ENCODE measurements at places on chromosomes 1 and 21.

- no peak for DNase-seq
These were observed 23.3 kb downstream of the KIRREL1 start for GRCh38 chr1:158016651-158017335.

GRCh38 chr1:157028674-157029073 lies 16.9 kb downstream of the ARHGEF11 start:
- no peak for DNase-seq

- no peak for DNase-seq
These were observed 97.0 kb upstream of the DPH5 start for GRCh38 chr1:101122452-101123166.

DNA sequence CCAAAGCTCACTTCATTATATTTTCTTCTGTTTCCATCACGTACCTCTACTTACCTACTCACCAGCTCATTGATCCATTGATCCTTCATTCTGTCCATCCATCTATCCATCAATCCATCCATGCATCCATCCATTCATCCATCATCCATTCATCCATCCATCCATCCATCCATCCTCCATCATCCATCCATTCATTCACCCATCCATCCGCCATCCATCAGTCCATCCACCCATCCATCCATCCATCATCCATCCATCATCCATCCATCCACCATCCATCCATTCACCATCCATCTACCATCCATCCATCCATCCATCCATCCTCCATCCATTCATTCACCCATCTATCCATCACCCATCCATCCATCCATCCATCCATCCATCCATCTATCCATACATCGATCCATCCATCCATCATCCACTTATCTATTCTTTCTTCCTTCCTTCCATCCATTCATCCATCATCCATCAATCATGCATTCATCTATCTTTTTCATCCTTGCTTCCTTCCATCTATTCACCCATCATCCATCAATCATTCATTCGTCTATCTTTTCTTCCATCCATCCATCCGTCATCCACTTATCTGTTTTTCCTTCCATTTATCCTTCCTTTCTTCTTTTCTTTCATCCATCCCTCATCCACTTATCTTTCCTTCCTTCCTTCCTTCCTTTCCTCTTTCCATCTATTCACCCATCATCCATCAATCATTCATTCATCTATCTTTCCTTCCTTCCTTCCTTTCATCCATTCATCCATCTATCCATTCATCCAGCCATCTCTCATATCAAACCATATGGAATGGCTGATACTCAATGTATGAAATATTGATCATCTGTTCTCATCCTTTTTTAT lies 35.3 kb upstream of the ACTRT2 start:
- DNase-seq, result no peak

DNA sequence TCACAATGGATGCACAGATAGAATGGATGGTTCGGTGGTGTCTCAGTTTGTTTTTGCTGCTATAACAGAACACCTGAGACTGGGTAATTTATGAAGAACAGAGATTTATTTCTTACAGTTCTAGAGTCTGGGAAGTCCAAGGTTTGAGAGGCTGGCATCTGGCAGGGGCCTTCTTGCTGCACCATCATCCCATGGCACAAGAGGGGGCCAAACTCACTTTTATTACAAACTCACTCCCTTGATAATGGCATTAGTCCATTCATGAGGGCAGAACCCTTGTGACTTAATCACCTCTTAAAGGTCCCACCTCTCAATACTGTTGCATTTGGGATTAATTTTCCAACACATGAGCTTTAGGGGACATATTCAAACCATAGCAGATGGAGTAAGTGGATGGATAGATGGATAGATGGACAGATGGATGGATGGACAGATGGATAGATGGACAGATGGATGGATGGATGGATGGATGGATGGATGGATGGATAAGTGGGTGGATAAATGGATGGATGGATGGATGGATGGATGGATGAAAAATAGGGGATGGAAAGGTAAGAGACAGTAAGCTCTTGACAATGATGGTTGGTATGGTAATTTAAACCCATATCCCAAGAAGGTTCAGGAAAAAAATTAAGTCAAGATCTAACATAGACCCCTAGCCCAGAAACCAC lies 16.5 kb downstream of the CAMK2N1 start:
- no peak for DNase-seq

DNA sequence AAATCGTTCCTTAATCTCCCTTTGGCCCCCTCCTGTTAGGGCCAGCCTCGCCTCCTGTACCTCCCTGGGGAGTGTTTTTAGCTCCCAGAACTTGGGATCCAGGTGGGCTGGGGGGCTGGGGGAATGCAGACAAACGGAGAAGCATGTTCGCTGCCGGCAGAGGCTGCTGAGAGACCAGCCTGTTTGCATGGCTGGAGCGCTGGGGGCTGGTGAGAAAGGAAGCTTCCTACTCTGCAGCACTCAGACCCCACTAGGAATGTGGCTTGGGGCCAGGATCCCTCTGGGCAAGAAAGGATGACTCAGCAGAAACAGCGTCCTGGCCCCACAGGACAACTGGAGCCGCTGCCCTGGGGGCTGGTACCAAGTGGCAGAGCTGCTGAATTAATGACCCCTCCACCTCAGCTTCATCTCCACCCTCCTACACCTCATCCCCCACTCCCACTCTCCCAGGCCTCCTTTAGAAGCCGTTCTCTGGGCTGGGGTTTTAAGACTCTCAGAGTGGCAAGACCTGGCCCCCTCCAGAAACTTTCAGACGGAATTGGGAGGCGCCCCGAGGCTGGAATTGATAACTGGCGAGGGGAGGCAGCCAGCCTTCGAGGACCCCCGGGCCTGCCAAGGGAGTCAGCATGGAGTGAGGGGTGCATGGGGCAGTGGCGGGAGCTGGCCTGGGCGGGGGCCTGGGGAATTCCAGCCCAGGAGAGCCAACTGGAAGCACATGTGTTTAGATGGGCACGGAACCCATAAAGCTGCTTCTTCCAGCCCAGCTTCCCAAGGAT lies 28.5 kb upstream of the EPS8L3 start:
- no peak for DNase-seq

DNA sequence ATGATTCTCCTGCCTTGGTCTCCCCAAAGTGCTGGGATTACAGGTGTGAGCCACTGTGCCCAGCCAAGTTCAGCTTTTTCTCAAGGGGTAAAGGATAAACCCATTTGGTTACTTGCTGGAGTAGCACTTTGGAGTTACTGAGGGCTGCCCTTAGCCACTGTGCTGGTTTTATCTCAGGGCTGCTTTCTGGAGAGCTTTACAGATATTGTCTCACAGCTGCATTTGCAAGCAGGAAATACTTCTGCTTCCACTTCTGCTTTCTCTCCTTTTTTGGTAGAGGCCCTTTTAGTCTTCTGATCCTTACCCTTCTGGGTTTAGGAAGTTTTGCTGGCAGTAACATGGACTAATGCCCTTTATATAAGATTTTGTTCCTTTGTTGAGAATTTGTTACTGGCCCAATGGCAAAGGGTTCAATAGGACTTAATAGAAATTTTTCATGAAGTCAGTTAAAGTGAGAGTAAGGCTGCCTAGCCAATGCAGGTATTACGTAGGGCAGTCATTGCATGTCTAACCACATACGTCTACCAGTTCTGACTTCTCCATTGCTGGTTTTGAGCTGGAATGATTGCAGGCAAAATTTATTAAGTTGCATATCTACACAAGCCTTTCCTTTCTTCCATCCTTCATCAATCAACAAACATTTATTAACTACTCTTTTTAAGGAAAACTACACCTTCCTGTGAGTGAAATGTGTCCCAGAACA lies 24.4 kb downstream of the CAP1 start:
- no peak for DNase-seq

GRCh38 chr21:31476263-31477022 lies 132.4 kb upstream of the TIAM1 start:
- peak; percentile 28 for DNase-seq

DNA sequence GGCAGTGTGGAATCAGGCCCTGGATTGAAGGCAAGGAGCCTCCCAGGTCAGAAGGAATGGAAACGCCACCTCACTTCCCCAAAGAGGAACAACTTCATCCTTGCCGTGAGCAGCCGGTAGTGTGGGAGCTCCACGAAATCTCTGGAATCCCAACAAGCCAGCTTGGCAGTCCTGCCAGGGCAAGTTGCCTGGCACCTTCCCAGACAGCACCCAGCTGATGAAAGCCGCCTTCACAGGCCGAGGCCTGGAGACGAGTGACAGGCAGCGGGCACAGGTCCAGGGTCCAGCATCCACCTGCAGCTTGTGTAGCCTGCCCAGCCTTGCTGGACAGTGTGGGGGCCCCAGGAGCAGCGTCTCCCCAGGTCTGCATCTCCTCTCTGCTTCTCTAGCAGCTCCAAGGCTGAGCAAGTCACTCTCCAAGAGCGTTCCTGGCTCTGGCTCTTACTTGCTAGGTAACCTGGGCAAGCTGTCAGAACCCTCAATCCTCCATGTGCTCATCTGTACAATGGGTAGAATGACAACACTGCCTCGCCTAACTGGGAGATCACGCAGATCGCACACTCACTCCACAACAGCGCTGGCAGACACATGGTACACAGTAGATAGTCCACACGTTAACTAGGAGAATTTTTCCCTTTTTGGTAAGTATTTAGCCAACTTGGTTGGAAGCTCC lies 43.0 kb downstream of the ACOT7 start:
- no peak for DNase-seq

DNA sequence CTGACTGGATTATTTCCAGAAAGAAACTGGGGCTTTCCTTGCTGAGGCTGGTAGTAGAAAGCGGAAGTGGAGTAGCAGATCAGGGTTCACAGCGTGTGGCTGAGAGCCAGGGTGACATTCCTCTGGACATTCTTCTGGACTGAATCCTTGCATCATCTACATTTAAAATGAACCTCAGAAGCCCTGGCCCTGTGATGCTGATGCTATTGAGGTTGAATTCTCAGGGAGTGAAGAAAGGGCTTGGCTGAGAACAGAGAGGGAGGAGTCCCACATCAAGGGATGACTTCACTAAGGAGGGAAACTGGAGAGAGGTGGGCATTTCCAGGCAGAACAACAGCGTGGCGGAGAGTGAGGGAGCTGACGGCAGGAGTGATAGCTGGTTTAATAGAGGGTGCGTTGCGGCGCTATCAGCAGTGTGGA lies 102.3 kb upstream of the LMO4 start:
- DNase-seq, result no peak

DNA sequence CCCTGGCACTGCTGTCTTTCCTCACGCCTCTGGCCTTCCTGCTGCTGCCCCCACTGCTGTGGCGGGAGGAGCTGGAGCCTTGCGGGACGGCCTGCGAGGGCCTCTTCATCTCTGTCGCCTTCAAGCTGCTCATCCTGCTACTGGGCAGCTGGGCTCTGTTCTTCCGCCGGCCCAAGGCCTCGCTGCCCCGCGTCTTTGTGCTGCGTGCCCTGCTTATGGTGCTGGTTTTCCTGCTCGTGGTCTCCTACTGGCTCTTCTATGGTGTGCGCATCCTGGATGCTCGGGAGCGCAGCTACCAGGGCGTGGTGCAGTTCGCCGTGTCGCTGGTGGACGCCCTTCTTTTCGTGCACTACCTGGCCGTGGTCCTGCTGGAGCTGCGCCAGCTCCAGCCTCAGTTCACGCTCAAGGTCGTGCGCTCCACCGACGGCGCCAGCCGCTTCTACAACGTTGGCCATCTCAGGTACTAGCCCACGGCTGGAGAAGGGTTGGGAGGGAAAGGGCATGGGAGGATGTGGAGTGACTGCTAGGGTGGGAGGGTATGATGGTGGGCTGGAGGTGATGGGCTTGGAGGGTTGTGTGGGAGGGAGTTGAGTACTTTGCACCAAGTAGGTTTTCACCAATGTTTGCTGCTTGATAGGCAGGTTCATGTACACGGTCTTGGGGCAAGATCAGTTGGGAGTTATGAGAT lies 18.9 kb downstream of the VANGL2 start:
- no peak for DNase-seq

DNA sequence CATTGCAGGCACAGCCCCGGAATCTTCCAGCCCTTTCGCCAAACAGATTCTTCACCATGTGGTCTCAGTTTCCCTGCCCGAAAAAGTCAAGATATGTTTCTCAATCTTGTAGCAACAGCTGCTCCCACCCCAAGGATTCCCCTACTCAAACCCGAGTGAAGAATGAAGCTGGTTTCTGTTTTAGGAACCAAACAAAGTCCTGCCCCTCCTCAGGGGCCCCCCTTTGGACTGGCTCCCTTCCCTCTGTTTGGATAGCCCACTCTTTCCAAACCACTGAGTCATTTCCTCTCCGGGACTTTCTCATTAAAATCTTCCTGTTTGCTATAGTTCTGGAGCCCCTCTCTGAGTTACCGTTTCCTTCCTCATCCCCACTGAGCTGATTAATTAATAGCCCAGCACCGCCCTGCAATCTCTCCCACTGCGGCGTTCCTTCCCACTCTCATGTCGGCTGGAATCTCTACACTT lies 100.9 kb downstream of the TSEN15 start:
- DNase-seq, result no peak

All from NCI-H345 (cell line).